A673 (cell line): ENCODE measurements at places on chromosomes 7 and 10. TPM values are rescaled to one million over a fixed set of nuclear protein-coding genes. Genes with fewer than 3 reads are reported as not detected.

- H3K36me3 ChIP-seq, result no peaks in the 10 kb centered on the region
- H3K27ac ChIP-seq, result no peak overlapping the region
- no peak for DNase-seq
- no peaks in the 10 kb centered on the region for H3K27me3 ChIP-seq
- H3K4me1 ChIP-seq, result no peaks in the 10 kb centered on the region
Observed at GRCh38 chr10:85413570-85413969, 953.0 kb downstream of the GRID1 start.

- no peaks in the 10 kb centered on the region for H3K36me3 ChIP-seq
- DNase-seq, result no peak
Observed at GRCh38 chr7:127571741-127572505, 13.5 kb downstream of the GCC1 start.

DNA sequence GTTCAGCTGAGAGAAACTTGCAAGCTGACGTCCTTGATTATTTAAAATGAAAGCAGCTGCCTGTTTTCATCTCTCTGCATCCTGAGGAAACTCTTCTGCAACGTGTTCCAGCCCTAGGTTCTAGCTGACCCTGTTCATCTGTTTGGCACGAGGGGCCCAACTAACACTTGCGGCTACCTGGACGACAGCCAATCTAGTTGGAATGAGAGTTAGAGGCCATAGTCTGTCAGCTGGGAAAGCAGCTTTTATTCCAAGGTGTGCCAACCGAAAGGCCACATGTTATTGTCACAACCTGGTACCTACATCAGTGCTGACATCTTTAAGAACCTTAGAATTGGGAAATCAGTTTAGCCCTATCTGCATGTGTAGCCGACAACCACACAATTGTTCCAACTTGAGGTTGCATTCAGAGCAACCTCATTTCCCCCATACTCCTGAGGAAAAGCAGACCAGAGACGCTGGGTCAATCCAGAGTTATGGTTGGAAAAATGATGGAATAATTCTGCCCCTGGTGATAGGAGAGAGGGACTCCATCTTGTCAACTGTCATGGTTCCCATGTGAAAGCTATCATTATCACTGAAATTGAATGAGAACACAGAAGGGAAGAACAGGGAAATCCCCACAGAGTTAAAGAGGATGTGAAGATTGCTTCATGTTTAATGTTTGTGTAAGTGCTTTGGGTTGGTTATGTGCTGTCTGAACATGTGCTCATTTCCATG lies 121.6 kb downstream of the EGFR start:
- DNase-seq, result no peak
- H3K4me1 ChIP-seq, result no peaks in the 10 kb centered on the region
- H3K27ac ChIP-seq, result no peak overlapping the region
- H3K36me3 ChIP-seq, result no peaks in the 10 kb centered on the region

DNA sequence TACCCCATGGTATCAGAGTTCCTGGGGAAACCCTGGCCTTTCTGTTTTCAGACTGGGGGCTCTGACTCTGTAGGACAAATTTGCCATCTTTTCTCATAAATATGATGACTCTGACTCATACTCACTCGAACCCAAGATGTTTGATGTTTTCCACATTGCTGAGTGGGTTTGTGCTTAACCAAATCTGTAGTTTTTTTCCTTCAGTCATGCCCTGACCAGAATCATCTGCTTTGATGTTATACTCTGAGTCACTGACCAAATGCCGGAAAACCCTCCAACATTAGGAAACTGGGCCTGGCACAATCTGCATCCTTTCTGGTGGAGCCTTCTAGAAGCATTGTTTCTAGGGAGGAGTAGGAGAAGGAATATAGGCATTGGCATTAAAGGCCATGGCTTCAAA lies 118.7 kb downstream of the C10orf105 start:
- no peak overlapping the region for H3K4me3 ChIP-seq
- peaks cover 20% of the 10 kb centered on the region for H3K4me1 ChIP-seq
- DNase-seq, result no peak
- no peaks in the 10 kb centered on the region for H3K27me3 ChIP-seq
- H3K27ac ChIP-seq, result no peak overlapping the region
- H3K36me3 ChIP-seq, result no peaks in the 10 kb centered on the region

CAV2 gene
- 265 and 286 TPM in 2 replicates for total RNA-seq

- H3K4me1 ChIP-seq, result no peaks in the 10 kb centered on the region
- no peaks in the 10 kb centered on the region for H3K27me3 ChIP-seq
- DNase-seq, result no peak
- H3K36me3 ChIP-seq, result peaks cover 3% of the 10 kb centered on the region
- H3K27ac ChIP-seq, result no peak overlapping the region
Observed at GRCh38 chr10:91460681-91461080, 50.5 kb downstream of the HECTD2 start.

GRCh38 chr10:79333513-79333912 lies 13.8 kb upstream of the PPIF start:
- no peak overlapping the region for H3K4me3 ChIP-seq
- H3K36me3 ChIP-seq, result no peaks in the 10 kb centered on the region
- H3K27me3 ChIP-seq, result no peaks in the 10 kb centered on the region
- DNase-seq, result no peak
- H3K4me1 ChIP-seq, result no peaks in the 10 kb centered on the region

- no peak overlapping the region for H3K27ac ChIP-seq
- H3K27me3 ChIP-seq, result no peaks in the 10 kb centered on the region
- no peaks in the 10 kb centered on the region for H3K4me1 ChIP-seq
- H3K36me3 ChIP-seq, result no peaks in the 10 kb centered on the region
- DNase-seq, result no peak
- no peak overlapping the region for H3K4me3 ChIP-seq
Observed at GRCh38 chr7:92765725-92766124, 70.6 kb downstream of the CDK6 start.

- peaks cover 5% of the 10 kb centered on the region for H3K27me3 ChIP-seq
- H3K36me3 ChIP-seq, result no peaks in the 10 kb centered on the region
- H3K27ac ChIP-seq, result peak overlapping the region; percentile 88
Observed at GRCh38 chr7:43584195-43584586, 1.3 kb downstream of the STK17A start.

DNA sequence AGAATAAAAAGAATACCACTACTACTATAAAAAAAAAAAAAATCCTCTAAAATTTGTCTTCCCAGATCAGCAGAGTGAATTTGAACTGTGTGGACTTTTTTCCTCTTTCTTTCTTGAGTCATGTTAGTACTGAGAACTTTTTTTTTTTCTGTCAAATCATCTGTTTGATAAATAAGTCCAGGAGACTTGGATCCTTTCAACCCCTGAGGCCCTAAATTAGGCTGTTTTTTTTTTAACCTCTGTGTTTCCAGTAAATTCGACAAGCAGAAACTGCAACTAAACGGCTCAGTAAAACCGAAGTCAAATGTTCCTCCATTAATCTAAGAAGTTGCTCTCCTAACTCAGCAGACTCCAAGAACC lies 2.7 kb downstream of the MAP3K8 start:
- peak overlapping the region; percentile 10 for H3K4me3 ChIP-seq
- DNase-seq, result peak; percentile 24
- H3K27ac ChIP-seq, result peak overlapping the region; percentile 3
- peaks cover 4% of the 10 kb centered on the region for H3K36me3 ChIP-seq
- H3K4me1 ChIP-seq, result peaks cover 35% of the 10 kb centered on the region
- H3K27me3 ChIP-seq, result no peaks in the 10 kb centered on the region

IL6 gene
- total RNA-seq, result not detected in 2 replicates

OR6B1 gene
- total RNA-seq, result not detected in 2 replicates

DNA sequence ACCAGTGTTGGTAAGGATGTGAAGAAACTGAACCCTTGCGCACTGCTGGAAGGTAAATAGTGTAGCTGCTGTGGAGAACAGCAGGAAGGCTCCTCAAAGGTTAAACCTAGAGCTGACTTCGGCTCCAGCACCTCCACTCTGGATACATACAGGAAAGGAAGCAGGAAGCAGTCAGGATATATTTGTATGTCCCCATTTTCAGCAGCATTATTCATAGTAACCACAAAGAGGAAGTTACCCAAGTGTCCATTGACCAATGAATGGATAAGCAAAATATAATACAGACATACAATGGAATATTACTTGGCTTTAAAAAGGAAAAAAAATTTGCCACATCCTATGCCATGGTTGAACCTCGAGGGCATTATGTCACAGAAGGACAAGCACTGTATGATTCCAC lies 15.0 kb downstream of the RET start:
- no peaks in the 10 kb centered on the region for H3K27me3 ChIP-seq
- no peak overlapping the region for H3K27ac ChIP-seq
- H3K36me3 ChIP-seq, result no peaks in the 10 kb centered on the region
- H3K4me3 ChIP-seq, result no peak overlapping the region
- DNase-seq, result no peak

DNA sequence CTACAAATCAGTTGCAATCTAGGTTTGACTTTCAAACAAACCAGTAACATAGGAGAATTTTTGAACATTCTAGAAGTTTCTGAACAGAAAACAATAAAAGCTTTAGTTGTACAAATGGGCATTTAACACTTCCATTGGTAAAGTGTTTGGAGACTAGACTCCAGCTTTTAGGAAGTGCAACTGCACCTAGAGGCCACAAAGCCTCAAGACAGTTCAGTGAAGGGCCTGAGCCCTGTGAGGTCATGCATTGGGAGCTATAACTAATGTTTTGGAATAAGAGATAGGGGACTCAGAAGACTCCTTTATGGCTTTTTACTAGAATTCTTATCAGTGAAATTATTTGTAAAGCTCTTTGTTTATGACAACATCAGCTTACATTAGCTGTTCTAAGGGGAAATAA lies 3.0 kb upstream of the EPHB6 start:
- H3K4me1 ChIP-seq, result peaks cover 9% of the 10 kb centered on the region
- H3K27ac ChIP-seq, result no peak overlapping the region
- H3K36me3 ChIP-seq, result no peaks in the 10 kb centered on the region
- DNase-seq, result no peak

GRCh38 chr10:117005527-117006055 lies 604 bp upstream of the SHTN1 start:
- H3K27ac ChIP-seq, result peak overlapping the region; percentile 78
- H3K4me3 ChIP-seq, result peak overlapping the region; percentile 97
- H3K4me1 ChIP-seq, result peaks cover 35% of the 10 kb centered on the region

POLR2J gene
- 52.2 and 60.9 TPM in 2 replicates for total RNA-seq

GRCh38 chr10:73092830-73093229 lies 3.8 kb downstream of the P4HA1 start:
- H3K36me3 ChIP-seq, result no peaks in the 10 kb centered on the region
- H3K4me3 ChIP-seq, result no peak overlapping the region
- no peak overlapping the region for H3K27ac ChIP-seq
- DNase-seq, result no peak
- no peaks in the 10 kb centered on the region for H3K27me3 ChIP-seq
- H3K4me1 ChIP-seq, result peaks cover 10% of the 10 kb centered on the region

NPSR1 gene
- not detected in 2 replicates for total RNA-seq

- peaks cover 9% of the 10 kb centered on the region for H3K4me1 ChIP-seq
- H3K27ac ChIP-seq, result peak overlapping the region; percentile 47
- no peaks in the 10 kb centered on the region for H3K36me3 ChIP-seq
- H3K27me3 ChIP-seq, result no peaks in the 10 kb centered on the region
Observed at GRCh38 chr7:12805957-12806356, 118.5 kb downstream of the ARL4A start.

- no peaks in the 10 kb centered on the region for H3K4me1 ChIP-seq
- H3K27me3 ChIP-seq, result no peaks in the 10 kb centered on the region
- H3K4me3 ChIP-seq, result peak overlapping the region; percentile 15
- H3K27ac ChIP-seq, result no peak overlapping the region
Observed at GRCh38 chr10:69061305-69062161, 26.4 kb upstream of the SRGN start.

DNA sequence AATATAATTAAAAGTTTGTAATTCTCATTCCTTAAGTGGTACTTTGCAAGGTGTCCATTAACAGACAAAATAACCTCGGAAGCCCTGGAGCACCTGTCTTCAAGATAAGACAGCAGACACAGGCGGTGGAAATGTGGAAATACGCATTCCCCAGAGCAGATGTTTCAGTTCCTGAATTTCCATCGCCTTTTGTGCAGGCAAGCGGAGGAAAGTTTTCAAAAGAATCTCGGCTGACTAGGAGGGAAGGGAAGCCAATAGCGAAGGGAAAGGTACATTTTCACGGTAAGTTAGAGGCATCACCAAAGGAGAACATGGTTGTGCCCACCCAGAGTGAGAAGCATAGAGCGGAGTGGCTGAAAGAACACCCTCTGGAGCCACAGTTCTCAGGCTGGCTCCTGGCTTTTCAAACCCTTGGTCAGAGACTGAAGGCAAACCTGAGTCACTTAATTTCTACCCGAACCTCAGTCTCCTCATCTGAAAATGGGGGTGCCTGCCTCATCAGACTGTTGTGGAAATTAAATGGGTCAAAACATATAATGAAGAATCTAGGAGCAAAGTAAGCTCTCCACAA lies 13.6 kb downstream of the CPA1 start:
- no peak for DNase-seq
- H3K27me3 ChIP-seq, result no peaks in the 10 kb centered on the region
- H3K4me3 ChIP-seq, result no peak overlapping the region
- no peak overlapping the region for H3K27ac ChIP-seq

HOXA9 gene
- not detected in 2 replicates for total RNA-seq
